ENCODE measurements at places on chromosomes 7 and 10.

- DNase-seq, result no peak
These were observed 477.2 kb downstream of the PARD3 start for GRCh38 chr10:34337917-34338316.

DNA sequence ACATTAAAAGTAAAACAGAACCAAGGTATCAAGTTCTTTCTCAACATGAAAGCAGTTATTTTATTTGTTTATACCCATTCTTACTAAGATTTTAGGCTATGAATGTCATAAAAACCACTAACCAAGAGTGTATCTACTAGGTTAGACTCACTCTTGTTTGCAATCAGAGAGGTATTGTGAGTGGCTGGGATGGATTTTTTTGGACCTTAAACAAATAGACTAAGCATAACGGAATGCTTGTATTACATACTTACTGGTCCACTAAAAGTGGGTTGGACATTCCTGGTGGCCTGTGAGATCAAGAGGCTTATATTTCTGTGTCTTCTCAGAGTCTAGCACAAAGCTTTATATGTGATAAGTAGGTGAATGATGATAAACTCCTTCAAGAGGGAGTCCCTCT lies 32.6 kb upstream of the CBLL1 start:
- no peak for DNase-seq

DNA sequence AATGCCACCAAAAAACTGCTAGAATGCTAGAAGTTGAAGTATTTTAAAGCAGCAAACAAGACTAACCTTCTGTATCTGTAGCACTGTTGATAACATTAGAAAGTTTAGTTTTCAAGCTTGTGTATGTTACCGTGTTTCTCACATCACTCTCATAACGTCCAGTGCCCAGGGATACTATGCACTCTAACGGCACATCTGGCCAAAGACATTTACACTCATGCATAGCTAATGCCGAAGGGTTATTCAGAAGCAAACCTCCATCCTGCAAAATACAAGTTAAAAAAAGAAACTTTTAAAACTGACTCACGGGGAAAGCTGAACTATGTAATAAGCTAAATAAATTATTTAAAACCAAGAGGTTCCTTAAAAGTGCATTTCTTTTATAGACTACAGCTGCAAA lies 22.9 kb upstream of the NRCAM start:
- DNase-seq, result no peak

DNA sequence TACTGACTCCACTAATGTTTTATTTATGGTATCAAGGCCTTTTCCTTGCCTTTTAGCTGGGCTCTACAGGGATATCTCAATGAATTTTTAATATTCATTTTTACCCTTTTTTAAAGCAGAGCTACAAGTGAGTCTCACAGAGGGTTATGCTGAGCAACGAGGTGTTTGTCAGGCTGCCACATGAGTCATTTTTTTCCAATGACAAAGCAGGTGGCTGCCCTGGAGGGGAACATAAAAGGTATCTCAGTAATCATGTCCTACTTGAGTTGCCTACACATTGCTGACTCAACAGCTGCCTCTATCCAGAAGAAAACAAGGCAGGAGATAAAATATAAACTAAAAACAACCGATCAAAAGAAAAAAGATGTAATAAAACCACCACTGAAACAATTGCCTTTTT lies 1004.9 kb upstream of the POT1 start:
- no peak for DNase-seq

- DNase-seq, result no peak
These were observed 194.9 kb downstream of the DIP2C start for GRCh38 chr10:494556-494955.

- DNase-seq, result peak; percentile 40
These were observed 2.8 kb upstream of the PPP1R3C start for GRCh38 chr10:91635401-91636400.

DNA sequence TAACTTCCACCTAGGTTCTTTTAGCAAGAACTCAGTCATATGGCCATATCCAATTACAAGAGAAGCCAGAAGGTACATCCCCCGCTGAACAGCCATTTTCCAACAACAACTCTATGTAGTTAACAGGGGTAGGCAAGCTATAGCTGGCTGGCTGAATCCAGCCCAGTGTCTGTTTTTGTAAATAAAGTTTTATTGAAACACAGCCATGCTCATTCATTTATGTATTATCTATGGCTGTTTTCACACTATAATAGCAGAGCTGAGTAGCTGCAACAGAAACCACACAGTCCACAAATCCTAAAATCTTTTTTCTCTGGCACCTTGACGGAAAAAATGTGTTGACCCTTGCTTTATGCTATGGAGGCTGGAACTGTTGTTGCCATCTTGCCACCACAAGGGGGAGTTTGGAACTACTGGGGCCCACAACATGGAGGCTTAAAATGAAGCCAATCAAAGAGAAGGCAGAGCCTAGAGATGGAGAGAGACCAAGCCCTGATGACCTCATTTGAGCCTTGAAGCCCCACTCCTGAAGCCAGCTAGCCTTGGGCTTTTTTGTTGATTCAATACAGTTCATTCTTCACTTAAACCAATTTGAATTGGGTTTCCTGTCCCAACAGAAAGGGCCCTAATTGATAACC lies 33.3 kb upstream of the XPNPEP1 start:
- no peak for DNase-seq

GRCh38 chr10:43166207-43166879 lies 28.1 kb downstream of the CSGALNACT2 start:
- no peak for DNase-seq

DNA sequence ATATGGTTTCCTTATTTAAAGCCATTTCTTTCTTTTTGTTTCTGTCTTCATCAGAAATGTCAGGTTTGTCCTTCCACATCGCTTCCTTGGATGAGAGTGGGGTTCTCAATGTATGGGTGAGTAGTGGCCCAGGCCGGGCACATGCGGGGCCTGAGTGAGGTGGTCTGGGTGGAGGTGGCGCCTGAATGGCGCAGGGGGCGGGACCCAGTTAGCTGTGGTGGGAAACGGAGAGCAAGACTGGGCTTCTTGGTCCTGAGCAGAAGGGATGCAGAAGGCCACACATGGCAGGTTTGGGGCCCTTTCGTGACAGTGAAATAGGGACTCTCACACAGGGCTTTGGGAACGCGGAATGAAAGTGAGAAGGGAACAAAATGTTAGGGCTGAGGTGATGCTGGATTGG lies 70.0 kb downstream of the DYNC2I1 start:
- DNase-seq, result no peak

- no peak for DNase-seq
These were observed 499.9 kb downstream of the ATRNL1 start for GRCh38 chr10:115593060-115593459.

Data from neuronal stem cell (in vitro differentiated cells).